DMS 273 treated with DMSO at 0.1 percent for 48 hours (cell line): ENCODE measurements at places on chromosomes 16 and 17.
A peak's percentile ranks its signal among the peaks of the same experiment; 100 is the strongest.

GRCh38 chr16:83561876-83562275 lies 245.9 kb upstream of the HSBP1 start:
- no peak for DNase-seq

DNA sequence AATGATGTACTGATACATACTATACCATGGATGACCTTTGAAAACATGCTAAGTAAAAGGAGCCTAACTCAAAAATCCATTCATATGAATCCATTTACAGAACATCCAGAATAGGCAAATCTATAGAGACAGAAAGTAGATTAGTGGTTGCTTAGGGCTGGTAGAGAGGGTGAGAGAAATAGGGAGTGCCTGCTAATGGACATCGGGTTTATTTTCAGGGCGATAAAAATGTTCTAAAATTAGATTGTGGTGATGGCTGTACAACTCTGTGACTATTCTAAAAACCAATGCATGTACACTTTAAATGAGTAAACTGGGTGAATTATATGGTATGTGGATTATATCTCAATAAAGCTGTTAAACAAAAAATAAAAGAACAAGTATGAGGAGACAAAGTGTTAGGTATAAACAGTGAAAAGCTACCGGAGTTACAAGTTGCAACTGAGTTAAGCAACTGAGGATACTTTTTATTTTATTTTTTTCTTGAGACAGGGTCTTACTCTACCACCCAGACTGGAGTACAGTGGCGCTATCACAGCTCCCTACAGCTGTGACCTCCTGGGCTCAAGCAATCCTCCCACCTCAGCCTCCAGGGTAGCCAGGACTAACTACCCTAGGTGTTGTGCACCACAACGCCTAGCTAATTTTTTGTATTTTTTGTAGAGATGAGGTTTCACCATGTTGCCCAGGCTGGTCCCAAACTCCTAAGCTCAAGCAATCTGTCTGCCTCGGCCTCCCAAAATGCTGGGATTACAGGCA lies 75.5 kb upstream of the CORO6 start:
- DNase-seq, result no peak

GRCh38 chr17:60769327-60769726 lies 91.7 kb downstream of the BCAS3 start:
- no peak for DNase-seq

GRCh38 chr17:82871056-82871775 lies 31.4 kb upstream of the ZNF750 start:
- no peak for DNase-seq

- DNase-seq, result no peak
Measured at GRCh38 chr17:49280061-49280460, 49.5 kb upstream of the PHOSPHO1 start.

DNA sequence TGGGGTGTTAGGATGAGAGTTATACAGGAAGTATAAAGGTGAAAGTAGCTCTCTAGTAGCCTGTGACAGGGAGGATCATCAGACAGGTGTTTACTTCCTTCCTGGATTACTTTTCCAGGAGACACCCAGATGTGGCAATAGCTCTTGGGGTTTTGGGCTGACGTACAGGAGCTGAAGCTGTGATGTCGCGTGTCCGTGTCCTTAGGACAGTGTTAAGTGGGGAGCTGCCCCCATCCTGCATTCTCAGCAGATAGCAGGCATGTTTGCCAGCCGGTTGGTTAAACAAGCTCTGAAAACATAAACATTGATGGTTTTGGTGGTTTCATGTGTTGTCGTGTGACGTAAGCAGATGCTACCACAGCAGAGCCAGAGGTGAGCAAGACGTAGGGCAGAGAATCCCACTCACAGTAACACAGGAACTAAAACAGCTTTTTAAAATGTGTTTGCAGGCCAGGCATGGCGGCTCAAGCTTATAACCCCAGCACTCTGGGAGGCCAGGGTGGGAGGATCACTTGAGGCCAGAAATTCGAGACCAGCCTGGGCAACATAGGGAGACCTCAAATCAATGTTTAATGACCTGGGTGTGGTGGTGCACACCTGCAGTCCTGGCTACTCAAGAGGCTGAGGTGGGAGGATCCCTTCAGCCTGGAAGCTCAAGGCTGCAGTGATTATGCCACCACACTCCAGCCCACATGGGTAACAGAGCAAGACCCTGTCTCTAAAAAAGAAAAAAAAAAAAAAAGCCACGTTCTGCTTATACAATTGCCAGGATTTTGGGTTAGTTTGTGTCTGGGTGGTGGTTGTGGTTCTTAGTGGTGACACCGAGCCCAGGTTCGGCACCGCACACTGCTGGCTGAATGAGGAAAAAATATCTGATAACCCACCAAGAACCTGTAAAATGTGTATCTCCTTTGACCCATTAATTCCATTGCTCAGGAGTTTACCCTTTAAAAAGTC lies 18.2 kb upstream of the IL17C start:
- no peak for DNase-seq

DNA sequence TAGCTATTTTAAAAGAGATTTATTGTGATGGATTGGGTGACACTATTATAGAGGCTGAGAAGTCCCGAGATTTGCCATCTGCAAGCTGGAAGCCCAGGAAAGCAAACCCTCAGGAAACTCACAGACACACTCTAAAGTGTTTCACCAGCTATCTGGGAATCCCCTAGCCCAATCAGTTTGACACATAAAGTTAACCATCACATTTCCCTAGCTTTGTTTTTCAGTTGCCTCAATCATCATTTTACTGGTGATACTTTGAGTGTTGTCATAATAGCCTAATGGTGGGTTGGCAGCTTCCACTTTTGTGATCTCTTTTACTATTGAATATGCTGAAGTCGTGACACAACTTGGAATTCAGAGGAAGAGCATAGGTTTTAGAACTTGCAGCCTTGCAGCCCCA lies 1.8 kb downstream of the SGF29 start:
- no peak for DNase-seq

DNA sequence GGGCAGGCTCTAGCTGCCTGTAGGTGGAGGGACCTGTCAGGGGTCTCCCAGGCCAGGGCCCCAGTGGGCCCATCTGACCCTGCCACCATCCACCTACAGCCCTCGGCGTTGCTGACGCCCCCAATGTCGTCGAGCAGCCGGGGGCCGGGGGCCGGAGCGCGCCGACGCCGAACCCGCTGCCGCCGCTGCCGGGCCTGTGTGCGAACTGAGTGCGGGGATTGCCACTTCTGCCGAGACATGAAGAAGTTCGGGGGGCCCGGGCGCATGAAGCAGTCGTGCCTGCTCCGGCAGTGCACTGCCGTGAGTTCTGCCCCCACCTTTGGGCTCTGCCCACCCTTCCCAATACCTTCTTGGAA lies 2.2 kb downstream of the FBXL19 start:
- DNase-seq, result no peak

- DNase-seq, result no peak
Measured at GRCh38 chr16:154217-155030, 2.0 kb downstream of the HBZ start.

GRCh38 chr16:48366165-48367093 lies 18.8 kb downstream of the SIAH1 start:
- DNase-seq, result peak; percentile 35

- no peak for DNase-seq
Measured at GRCh38 chr17:45951941-45952340, 47.1 kb upstream of the STH start.

GRCh38 chr16:15765880-15766279 lies 90.9 kb downstream of the MYH11 start:
- no peak for DNase-seq

DNA sequence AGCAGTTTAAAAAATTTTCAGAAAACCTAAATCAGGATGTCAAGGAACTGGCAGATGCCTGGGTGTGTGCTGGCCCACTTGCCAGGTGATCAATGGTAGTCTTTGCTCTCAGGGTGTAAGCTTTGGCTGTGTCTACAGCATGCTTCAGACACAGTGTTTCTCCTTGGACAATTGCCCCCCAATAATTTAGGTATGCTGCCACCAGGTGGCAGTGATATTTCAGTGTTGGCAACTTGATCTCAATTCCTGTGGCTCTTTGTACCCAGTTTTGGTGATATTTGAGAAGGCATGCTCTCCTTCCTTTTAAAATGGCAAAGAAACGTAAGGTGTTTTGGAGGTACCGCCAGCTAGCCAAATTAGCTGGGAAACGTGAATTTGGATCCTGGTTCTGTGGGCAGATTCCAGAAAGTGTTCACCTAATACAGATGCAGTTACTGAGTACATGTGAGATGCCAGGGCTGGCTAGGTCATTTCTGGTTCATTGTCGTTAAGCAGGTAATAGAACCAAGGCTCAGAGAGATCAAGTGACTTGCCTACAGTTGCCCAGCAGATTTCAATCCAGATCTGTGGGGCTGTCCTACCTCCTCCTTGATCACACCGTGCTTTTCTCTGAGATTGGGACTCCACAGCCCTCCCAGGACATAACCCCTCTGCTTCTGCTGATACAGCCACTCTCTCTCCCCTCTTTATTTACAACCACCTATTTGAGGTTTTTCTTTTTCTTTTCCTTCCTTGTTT lies 155.6 kb upstream of the PLCG2 start:
- DNase-seq, result peak; percentile 26

DNA sequence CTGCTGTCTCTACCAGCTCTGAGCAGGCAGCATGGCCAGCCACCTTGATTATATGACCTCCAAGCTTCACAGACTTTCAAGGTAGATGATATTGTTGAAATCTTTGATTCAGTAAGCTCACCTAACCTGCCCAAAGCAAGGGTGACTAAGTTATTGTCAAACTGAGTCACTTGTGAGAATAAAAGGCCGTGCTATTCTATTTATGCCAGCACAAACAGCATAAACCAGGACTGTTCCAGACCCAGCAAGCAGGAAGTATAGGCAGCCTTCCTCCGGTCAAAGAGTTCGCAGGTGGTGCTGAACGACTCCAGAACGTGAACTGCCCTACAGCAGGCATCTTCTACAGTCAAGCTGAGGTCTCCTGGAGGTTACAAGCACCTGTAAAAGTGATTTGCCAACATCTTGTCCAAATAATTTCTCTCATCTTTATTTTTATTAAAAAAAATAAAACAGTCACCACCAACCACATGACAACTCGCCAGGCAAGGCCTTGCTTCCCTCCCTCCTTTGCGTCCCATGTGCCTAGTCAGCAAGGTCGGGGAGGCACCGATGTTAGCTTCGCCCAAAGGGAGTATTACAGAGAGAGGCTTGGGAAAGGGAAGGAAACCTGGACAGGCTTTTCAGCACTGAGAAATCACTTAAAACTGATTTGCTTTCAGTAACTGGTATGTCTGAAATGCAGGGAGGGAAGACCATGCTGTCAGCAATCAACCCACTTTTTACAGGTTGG lies 10.8 kb downstream of the ARL2BP start:
- DNase-seq, result no peak

GRCh38 chr16:70467113-70467512 lies 12.7 kb downstream of the FCSK start:
- no peak for DNase-seq

GRCh38 chr17:71203953-71204352 lies 916.9 kb upstream of the SOX9 start:
- no peak for DNase-seq

DNA sequence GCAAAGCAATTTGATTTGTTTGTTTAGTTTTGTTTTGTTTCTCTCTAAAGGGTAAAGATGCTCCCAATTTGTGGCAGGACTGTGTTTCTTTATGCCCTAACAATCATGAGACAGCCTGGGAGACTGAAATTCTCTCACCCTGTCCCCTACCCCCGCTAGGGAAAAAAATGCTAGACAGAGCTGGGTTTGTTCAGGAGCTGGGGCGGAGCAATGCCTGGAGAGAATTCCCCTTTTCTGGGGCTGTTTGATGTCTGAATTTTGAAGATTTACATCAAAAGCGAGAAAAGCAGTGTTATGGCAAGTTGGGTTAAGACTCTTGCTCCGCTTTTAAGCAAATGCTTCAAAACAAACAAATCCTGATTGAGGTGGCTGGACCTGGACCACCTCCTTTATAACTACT lies 8.4 kb downstream of the MAF start:
- DNase-seq, result no peak

DNA sequence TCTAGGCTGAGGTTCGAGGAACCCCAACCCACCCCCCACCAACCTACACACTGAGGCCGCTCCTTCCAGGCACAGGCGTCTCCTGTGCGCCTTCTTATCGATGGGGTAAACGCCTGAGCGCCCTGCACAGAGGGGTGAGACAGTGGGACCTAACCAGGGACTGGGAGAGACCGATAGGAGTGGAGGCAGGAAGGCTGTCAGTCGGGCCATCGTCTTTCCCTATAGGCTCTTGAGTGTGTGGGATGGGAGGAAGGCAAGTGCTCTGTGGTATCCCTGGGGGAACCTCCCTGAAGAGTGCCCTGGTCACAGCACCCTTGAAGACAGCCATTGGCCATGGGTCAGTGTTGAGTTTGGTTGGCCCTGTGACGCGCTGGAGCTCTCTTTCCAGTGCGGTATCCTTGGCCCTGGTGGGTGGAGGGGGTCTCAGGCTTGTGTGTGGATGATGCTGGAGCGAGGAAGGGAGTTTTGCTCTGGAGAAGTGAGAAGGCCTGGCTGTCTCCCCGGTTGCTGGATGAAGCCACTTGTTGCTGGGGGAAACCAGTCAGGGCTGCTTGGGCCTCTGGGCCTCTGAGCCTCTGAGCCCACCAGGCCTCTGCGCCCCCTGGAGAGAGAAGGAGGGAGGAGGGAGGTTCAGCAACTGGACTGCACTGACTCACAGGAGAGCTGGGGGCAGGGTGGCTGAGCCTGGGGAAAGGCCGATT lies 1.7 kb downstream of the GPRC5C start:
- no peak for DNase-seq

DNA sequence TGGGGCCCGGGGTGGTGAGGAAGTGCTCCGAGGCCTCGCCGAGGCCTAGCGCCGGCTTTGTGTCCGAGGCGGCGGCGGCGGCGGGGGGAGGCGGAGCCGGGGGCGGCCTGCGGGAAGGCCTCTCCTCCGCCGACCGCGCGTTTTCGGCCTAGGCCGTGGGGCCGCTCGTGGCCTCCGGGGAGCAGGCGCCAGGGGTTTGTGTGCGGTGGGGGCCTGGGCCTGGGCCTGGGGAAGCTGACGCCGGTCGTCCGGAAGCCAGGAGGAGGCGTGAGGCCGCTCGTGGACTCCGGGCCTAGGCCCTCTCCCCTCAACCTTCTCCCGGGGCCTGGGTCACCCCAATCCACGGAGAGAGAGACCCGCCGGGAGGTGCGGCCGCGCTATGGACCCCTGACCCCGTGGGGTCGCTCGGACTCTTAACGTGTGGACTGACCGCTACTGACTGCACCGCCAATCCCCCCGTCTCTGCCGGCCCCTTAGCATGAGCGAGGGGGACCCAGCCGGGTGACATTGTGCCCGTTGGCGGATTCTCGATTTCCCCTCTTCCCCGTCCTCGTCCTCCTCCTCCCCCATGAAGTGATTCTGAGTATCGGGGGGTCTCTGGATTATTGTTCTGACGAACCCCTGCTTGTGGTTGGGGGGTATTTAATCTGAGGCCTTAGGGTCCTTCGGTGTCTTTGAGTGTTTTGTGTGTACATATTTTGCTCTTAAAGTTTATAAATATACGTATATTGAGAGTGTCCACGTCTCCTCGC lies 660 bp downstream of the RBBP6 start:
- no peak for DNase-seq

DNA sequence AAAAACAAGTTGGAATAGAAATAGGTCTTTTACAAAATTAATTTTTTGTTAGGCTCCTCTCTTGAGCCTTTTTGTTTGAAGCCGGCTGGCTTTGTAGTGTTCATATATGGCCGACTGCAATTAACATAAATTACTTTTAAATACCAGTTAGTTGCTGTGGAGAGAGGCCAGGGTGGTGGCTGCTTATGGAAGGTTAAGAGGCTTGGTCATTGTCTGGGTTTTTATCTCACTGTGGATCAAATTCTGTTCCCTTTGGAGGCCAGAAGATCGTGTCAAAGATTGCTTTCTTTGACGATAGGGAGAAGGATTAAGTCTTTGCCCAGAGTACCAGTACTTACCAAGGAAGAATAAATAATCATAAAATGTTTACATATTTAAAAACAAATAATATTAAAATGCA lies 39.9 kb downstream of the MSI2 start:
- peak; percentile 32 for DNase-seq
